ENCODE measurements at places on chromosomes 16 and 17. TPM values are rescaled to one million over a fixed set of nuclear protein-coding genes. Genes with fewer than 3 reads are reported as not detected.

SGCA gene
- 1.0 TPM for total RNA-seq

IGF2BP1 gene
- not detected for total RNA-seq

PRRT2 gene
- total RNA-seq = 0.42 TPM

GRCh38 chr16:88357317-88358022, 25.3 kb upstream of the ZNF469 start:
- H3K36me3 ChIP-seq = no peaks in the 10 kb centered on the region
- H3K27me3 ChIP-seq = no peaks in the 10 kb centered on the region
- H3K4me1 ChIP-seq = no peaks in the 10 kb centered on the region
- H3K4me3 ChIP-seq = no peak overlapping the region
- H3K27ac ChIP-seq = no peak overlapping the region
- no peak for DNase-seq

DNA sequence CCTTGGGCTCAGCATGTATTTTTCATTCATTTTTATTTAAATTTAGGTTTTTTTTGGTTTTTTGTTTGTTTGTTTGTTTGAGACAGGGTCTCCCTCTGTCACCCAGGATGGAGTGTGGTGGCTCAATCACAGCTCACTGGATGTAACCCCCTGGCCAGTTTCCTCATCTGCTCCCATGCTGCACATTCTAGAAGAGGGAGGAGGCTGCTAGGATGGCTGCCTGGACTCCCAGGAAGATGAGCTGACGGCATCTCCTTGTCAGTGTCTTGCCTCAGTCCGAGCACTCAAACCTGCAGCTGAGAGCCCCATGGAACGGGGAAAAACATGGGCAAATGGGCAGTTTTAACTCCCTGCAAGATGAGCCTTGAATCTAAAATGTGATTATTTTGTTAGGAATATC, 7.5 kb downstream of the MEAK7 start:
- H3K27me3 ChIP-seq = no peaks in the 10 kb centered on the region
- H3K27ac ChIP-seq = no peak overlapping the region
- H3K4me3 ChIP-seq = no peak overlapping the region
- H3K4me1 ChIP-seq = no peaks in the 10 kb centered on the region
- no peak for DNase-seq

GRCh38 chr16:67723151-67723910, 4.2 kb upstream of the GFOD2 start:
- H3K36me3 ChIP-seq = peaks cover 19% of the 10 kb centered on the region
- no peak for DNase-seq
- no peak overlapping the region for H3K27ac ChIP-seq
- no peaks in the 10 kb centered on the region for H3K4me1 ChIP-seq
- no peaks in the 10 kb centered on the region for H3K27me3 ChIP-seq

- peak overlapping the region; percentile 14 for H3K4me3 ChIP-seq
- H3K27ac ChIP-seq = no peak overlapping the region
- no peaks in the 10 kb centered on the region for H3K36me3 ChIP-seq
- peak; percentile 82 for DNase-seq
- peaks cover 12% of the 10 kb centered on the region for H3K4me1 ChIP-seq
- H3K27me3 ChIP-seq = no peaks in the 10 kb centered on the region
Measured at GRCh38 chr16:67155295-67156142, 4.2 kb downstream of the TRADD start.

DNA sequence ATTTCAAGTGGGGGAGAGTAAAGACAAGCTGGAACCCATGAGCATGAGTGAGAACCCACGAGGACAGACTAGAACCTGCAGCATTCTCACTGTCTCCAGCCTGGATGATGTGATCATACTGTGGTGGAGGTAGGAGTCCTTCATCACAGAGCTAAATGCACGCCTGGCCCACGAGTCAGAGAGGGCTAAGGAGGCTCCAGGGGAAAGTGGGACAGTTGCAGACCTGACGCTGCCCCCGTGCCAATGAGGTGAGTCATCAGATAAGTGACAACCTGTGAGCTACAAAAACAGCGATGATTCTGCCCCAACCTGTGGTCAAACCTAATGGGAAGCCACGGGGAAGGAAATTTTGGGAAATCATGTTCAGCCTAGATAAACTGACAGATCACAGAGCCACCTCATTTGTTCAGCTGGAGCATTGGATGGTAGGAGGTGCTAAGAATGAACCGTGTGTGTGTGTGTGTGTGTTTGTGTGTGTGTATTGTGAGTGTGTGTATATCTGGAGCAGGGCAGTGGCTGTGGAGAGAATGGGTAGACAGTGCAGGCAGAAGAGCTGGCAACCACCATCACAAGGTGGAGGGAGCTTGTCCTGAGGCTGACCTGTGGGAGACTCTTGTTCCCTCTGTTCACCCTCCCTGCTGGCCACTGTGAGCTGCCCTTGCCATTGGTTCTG, 131.8 kb downstream of the UTP18 start:
- H3K4me1 ChIP-seq = no peaks in the 10 kb centered on the region
- DNase-seq = no peak
- no peak overlapping the region for H3K27ac ChIP-seq
- H3K4me3 ChIP-seq = no peak overlapping the region
- no peaks in the 10 kb centered on the region for H3K36me3 ChIP-seq

DNA sequence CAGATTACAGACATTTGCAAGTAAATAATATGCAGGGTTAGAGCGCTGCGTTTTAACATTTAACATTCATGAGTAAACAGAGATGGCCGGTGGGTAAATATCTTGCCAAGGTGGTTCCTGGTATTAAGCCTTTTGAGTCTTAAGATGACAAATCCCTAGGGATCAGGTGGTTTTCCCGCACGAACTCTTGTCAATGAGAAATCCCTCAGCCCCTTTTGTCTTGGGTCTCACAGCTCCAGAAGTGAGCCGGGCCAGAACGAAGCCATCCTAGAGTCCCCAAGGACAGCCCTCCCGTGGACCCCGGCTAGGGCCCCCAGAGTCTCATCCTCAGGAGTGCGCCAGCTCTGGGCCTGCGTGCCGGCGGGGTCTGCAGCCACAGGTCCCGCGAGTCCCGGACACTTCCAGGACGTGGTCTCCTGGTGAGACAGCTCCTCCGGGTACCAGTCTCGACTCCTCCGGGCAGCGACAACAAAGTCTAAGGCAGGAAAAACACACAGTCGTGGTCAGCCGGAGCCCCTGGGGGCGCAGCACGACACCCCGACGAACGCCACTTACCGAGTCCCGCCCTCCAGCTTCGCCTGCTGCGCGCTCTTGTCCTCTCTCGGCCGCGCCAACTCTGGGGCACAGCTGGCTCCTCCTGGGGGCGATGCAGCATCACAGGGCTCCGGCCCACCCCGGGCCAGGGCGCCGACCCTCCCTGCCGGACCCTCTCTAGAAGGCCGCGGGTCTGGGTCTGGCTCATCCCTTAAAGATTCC, 13.3 kb downstream of the MIS12 start:
- DNase-seq = no peak
- H3K27me3 ChIP-seq = no peaks in the 10 kb centered on the region
- no peaks in the 10 kb centered on the region for H3K4me1 ChIP-seq
- H3K27ac ChIP-seq = no peak overlapping the region
- H3K4me3 ChIP-seq = peak overlapping the region; percentile 33
- no peaks in the 10 kb centered on the region for H3K36me3 ChIP-seq

All from pancreas (tissue), 10 donors.